ENCODE measurements at places on chromosomes 1 and 21.
A peak's percentile ranks its signal among the peaks of the same experiment; 100 is the strongest.

- no peak for DNase-seq
These were observed 44.3 kb downstream of the PCNX2 start for GRCh38 chr1:233251201-233251720.

DNA sequence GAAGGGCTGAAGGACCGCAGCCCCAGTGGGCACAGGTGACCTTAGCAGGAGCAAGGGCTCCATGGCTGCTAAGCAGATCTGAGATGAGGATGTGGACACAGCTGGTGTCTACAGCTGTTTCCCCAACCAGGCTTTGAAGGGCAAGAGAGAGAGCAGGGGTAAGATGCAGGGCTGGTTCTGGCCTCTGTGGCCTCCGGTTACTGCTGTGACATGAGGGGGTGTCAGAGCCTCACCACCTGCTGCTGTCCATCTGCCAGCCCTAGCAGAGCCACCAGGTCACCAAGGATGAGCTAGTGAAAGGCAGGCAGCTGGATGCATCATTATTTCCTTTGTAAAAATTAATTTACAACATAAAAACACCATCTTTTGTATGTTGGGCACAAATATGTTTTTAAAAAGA, 33.4 kb downstream of the OBSCN start:
- no peak for DNase-seq

GRCh38 chr1:227317523-227318015, 723 bp downstream of the CDC42BPA start:
- peak; percentile 65 for DNase-seq

DNA sequence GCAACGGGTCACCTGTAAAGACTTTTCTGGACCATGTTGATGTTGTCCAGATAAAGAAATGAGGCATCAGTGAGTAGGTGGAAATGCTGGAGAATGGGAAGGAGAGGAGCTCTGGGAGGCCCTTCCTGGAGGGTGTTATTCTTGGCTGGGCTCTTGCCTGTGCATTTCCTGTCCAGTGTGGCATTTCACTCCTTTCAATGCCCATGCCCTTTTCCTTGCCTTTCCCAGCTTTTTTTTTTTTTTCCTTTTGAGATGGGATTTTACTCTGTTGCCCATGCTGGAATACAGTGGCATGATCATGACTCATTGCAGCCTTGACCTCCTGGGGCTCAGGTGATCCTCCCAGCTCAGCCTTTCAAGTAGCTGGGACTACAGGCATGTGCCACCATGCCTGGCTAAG, 11.8 kb downstream of the NOS1AP start:
- DNase-seq: no peak

DNA sequence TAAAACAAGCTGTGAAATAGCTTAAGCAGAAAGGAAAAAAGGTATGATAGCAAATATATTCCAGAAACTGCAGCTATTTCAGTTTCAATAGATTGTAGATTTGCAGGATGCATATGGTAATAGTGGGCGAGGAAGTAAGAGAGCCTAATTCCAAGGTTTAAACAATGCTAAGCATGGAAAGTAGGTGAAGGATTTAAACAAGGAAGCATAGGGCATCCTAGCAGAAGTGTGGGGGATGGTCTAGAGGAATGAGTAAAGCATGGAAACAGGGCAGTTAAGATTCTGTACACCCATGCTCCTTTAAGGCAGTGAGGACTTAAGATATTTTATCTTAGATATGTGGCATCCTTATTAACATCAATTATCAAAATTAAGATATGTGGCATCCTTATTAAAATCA, 2.6 kb downstream of the IVNS1ABP start:
- no peak for DNase-seq

GRCh38 chr1:92310185-92310597, 11.3 kb downstream of the RPAP2 start:
- no peak for DNase-seq

DNA sequence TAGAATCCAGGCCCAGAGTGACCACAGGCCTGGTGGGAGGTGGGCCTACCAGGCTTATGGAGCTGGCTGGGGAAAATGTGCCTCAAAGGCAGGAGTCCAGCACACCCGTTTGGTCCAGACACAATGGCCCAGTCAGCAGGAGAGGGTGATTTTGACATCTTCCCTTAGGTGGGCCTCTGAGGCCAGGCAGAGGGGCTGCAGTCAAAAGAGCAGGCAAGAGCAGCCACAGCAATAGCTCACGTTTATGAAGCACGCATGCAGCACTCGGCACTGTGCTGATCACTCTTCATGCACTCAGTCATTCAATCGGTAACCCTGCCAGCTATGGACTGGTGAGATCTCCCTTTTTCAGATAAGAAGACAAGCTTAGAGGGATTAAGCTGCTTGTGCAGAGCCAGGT, 146.8 kb downstream of the LRIG2 start:
- DNase-seq: no peak

DNA sequence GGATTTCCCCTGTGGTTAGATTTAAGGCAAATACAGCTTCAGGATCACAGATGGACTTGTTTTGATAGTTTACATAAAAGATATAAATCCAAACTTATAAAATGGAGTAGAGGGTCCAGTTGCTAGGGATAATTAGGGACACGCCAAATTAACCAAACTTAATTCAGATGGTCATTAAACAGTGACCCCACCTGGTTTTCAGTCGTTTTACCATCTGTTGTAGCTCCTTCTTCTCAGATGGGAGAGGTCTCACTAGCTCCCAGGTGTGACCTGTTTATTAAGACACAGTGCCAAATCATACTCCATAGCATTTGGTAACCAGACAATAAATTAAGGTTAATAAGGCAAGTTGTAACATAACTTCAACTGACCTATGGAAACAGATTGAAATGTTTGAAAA, 8.1 kb upstream of the GADD45A start:
- no peak for DNase-seq

- DNase-seq: no peak
These were observed 2.3 kb downstream of the PAX7 start for GRCh38 chr1:18632783-18633421.

DNA sequence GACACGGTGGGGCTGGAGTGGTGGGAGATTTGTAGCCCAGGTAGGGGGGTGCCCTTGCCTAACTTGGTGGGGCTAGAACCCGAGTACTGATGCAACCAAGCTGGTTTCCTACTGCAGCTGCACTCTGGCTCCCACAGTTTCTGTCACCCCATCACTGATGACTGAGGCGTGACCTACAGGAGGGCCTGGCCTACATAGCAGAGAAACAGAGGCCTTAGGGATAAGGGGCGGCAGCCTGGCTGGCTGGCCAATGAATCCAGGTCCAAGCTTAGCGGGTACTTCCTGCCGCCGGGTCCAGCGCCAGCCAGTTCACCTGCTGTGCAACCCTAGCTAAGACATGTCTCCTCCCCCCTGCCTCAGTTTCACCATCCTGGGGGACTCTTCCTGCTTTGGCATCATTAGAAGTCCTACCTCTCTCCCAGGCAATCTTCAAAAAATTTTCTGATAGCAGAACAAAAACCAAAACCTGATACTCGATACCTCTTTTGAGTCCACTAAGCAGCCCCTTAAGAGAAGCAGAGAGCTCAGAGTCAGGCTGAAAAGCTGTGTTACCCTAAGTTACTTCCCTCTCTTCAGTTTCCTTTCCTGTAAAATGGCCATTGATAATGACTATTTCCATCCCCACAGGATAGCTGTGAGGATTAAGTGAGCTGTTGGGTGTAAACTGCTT, 27.3 kb upstream of the RNF19B start:
- no peak for DNase-seq

- DNase-seq: no peak
These were observed 71.4 kb upstream of the HSPA13 start for GRCh38 chr21:14454016-14455009.

DNA sequence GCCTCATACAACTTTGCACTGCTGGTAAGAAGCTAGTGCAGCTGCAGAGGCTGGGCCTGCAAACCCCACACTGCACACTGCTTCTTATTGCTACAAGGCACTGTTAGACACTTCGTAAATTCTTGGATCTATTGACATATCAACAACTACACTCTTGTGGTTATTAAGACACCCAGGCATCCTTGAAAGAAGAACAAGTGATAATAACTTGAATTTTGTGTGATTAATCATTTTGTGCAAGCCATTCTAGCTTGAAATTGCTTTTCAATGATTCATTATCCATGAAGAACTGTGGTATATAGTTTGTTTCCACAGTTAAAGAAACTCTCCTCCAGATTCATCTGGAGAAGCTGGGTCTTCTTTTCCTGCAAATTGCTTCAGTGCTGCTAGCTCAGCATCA, 33.7 kb upstream of the IFI44L start:
- DNase-seq: no peak

DNA sequence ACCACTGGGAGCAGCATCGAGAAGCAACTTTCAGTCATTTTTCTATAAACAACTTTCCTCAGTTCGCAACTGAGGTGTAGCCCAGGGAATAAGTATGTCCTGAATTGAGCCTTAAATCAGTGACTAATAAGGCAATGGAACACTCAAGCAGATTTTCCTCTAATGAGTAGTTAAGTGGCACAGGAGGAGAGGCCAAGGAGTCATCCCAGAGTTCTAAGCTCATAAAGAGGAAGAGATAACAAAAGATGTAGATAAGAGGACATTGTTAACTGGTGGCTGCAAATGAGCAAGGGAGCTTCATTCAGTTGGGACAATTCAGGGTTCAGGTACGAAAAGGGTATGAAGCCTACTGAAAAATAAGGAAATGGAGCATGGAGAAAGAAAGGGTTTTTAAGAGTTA, 64.5 kb downstream of the LRRC40 start:
- DNase-seq: no peak

GRCh38 chr1:39393645-39394044, 97.8 kb upstream of the BMP8A start:
- no peak for DNase-seq

- no peak for DNase-seq
These were observed 70.0 kb downstream of the FAAP20 start for GRCh38 chr1:2124446-2125198.

DNA sequence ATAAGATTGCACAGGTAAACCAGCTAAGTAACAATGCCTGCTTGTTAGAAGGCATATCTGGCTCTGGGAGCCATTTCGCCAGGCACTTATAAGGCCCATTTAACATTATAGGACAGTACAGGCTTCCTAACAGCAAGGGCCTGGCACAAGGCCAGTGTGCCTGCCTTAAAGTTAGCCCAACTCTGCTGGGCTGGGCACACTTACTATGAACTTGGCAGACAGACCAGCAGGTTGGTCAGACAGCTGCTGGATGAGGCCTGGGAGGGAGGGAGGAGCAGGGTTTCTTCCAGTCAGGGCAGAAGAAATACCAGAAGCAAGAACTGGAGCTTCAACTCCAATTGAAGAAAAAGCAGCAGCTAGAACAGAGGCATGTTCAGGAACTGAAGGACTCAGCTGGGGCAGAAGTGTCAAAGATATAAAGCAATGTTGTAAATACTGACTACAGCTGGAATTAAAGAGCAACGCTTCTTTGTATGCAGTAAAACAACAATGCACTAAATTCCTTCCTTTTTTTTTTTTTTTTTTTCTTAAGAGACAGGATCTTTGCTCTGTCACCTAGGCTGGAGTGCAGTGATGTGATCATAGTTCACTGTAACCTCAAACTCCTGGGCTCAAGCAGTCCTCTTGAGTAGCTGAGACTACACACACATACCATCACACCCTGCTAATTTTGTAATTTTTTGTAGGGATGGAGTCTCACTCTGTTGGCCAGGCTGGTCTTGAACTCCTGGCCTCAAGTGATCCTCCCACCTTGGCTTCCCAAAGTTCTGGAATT, 4.9 kb downstream of the CACHD1 start:
- no peak for DNase-seq

DNA sequence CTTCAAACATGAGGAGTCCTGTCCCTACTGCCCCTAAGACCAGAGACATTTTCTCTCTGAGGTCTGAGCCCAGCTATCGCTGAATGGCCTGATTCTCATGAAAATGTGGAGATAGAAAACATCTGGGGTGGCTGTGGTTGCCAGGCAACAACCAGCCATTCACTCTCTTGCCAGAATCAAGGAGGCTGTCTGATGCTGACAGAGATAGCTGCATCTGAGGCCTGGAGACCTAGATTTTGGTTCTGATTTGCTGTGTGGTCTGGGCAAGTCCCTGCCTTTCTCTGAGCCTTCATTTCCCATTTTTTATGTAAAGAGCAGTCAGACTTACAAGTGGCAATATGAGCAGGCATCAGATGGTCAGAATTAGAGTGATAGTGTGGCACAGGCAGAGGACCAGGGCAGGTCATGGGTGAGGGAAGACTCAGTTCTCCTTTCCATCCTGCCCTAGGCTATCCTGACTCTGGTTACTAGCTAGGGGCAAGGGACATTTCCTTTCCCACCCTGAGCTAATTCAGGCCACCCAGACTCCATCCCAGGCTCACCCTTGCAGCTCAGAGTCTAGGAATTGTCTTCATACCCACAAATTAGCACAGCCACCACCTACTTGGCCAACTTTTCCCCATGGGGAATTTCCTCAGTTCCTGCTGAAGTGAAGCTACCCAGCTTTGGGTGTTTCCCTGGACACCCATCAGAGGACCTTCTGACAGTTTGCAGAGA, 20.0 kb upstream of the RNF19B start:
- no peak for DNase-seq

DNA sequence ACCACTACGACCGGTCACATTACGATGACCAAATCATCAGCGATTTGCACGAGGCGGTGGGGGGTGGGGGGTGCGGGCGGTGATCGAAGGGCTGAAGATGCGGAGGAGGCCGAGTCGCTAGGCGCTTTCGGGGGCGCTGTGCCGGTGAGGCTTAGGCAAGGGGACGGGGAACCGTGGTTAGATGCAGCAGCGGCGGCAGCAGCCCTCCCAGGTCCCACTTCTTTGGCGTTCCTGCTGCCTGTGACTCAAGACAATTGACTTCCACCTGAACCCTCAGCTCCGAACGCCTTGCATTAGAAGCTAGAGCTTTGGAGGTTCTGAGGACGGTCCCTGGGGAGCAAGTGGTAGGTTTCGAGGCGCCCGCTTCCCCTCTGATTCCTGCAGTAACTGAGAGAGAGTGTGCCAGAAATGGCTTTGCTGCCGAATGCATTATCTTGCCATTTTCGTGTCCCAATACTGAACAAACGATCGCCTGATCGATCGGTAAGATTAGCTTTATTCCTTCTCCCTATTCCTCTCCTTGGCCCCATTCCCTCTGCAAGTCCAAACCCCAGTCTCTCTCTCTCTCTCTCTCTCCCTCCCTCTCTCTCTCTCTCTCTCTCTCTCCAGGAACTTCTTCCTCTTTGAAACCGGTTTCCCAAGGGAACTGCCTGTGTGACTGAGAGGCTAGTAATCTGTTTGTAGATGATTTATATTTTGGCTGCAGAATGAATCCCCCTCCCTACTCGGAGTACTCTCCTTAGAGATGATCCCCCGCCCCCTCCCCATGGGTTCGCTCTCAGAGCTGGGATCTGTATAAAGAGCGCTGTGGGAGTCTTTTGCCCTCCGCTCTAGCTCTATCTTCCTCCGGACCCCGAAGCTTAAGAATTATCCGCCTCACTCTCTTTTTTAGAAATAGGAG, 735 bp upstream of the BRINP3 start:
- DNase-seq: peak; percentile 17

- no peak for DNase-seq
These were observed 24.4 kb upstream of the DYRK1A start for GRCh38 chr21:37342046-37342632.

Data from Caco-2 (cell line).